Stimulated activated CD8-positive, alpha-beta memory T cell treated with anti-CD3 and anti-CD28 coated beads, Interleukin-4, amount 100 ng/mL, for 4 hours (primary cell): ENCODE measurements at places on chromosomes 5 and 9.

- DNase-seq = no peak
Measured at GRCh38 chr5:122439645-122440044, 127.6 kb downstream of the SNCAIP start.

DNA sequence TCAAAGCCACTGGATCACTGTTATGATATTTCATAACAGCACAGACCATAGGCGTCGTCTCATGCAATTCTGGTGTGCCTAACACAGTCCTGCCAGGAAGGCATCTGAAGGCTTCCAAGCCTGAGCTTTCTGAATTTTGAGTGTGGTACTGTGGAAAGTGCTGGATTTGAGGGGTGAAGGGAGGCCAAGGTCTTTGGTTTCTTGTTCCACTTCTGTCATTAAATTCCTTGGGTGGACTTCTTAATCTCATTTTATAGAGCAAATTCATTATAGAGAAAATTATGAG, 441.3 kb upstream of the PIK3R1 start:
- no peak for DNase-seq

DNA sequence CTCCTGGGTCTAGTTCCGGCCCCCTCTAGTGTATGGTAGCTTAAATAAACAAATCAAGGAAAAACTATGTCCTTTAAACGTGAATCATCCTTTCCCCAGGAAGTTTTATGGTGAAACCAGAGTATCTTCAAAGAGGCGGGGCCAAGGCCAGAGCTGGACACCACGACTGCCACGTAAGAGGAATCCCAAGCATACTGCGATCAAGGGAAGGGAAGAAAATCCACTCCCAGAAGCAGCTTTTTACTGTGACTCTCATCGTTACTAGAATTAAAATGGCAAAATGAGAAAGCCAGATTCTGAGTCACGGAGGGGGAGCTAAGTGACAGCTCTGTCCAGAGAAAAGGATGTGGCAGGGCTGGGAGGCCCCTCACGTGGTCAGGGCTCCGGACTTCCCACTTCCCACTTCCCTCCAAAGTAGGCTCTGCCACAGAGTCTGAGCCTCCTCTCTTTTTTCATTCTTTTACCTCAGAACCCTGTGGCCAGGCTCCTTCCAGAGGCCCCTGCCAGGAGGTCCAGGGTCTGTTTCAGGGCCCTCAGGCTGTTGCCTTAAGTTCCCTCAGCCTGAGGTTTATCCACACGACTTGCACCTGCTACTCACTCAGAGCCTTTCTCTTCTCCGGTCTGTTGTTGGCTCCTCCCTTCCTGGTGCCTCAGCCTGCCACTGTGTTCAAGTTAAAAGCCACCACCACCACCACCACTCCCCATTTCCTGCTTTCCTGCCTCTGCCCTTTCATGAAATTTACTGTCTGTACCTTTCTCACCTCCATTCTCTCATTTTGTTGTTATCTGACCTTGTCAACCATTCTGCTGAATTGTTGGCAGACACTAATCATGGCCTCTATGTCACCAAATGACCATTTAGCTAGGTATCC, 1.4 kb upstream of the GLRX start:
- DNase-seq = peak; percentile 35

DNA sequence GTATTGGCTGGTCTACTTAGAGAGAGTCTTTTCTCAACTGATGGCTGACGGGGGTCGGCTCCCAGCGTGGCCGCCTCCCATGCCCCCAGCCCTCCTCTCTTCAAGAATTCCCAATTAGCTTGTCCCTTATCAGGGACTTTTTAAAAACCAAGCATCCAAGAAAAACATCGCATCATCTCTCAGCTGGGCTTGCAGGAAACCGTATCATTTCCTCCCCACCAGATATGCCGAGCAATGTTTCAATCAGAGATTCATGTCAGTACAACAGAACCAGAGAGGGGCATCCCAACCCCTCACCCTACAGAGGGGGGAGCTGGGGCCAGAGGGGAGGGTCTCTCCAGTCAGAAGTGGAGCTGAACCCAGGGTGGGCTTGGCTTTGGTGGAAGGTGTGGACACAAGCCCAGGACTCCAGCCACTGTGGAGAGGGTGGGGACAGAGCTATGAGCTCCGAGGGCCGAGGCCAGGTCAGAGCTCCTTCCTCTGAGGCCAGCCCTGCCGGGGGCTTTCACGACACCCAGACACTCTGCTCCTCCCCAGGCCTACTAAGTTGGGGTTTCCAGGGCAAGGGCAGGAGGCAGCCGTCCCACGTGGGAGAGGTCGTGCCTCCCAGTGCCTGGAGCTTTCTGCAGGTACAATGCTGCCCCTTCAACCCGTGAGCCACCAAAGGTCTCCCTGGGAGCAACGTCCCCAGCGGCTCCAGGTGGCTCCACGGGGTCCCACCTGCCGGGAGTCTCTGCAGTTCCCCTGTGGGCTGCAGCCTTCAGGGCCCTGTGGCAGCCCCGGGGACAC, 39.0 kb upstream of the TMEM250 start:
- no peak for DNase-seq
